MG63 (cell line): ENCODE measurements at places on chromosomes 6 and 20.
A peak's percentile ranks its signal among the peaks of the same experiment; 100 is the strongest.

GRCh38 chr6:27138837-27139755, 108.4 kb upstream of the PRSS16 start:
- peak; percentile 69 for DNase-seq

DNA sequence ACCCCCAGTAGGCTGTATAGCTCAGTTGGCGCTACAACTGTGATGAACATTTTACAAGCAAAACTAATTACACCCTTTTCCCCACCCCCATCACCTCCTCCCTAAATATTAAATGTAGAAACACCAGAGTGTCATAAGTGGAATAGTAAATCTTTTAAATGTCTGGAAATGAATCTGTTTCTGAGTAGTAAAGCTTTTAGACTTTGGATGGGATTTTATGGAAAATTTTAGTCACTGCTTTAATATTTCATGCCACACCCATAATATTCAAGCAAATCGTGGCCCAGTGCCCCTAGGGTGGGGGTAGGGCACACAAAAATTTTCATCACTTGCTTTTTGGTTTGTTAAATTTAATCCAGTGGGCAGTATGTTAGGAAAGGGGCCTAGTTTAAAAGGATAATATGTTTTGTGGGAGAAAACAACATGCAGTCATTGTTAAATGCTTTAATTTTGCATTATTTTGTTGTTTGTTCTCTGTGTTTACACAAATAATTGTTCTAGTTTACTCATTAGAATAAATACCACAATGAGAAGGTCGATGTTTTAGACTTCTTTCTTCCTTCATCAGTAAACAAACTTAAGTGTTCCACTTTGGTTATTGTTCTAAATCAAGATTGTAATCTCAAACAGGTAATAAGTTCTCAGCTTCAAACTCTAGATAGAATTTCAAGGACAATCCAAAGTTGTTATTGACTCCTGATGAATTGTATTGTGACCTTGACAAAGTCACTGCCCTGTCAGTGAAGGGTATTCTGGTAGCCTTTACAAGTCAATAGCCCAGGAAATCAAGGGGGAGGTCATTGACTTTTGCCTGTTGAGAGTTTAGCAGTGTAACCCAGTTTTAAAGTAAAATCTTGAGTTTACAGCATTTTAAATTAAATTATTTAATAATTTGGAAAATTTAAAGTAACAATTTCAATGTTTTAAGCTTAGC, 79.2 kb downstream of the CBFA2T2 start:
- DNase-seq: no peak

- peak; percentile 50 for DNase-seq
Measured at GRCh38 chr20:57473246-57474048, 51.5 kb downstream of the CTCFL start.

DNA sequence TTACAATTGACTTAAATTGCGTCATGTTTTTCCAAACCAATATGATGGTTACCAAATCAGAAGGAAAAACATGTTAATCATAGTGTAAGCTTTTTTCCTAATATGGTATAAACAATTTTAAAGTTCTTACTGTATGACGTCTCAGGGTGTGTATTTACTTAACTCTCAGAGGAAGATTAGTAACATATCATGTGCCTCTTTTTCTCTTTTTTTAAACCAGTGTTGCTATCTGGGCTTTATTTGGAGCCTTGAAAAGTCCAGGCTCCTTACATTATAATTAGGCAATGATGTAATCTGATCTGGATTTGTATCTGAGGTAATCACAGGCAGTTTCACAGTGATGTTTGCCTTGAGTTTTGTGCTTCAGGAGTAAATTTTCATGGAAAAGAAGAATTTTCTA, 20.4 kb upstream of the RAB23 start:
- no peak for DNase-seq

- no peak for DNase-seq
Measured at GRCh38 chr6:25418454-25419052, 139.4 kb downstream of the CARMIL1 start.

DNA sequence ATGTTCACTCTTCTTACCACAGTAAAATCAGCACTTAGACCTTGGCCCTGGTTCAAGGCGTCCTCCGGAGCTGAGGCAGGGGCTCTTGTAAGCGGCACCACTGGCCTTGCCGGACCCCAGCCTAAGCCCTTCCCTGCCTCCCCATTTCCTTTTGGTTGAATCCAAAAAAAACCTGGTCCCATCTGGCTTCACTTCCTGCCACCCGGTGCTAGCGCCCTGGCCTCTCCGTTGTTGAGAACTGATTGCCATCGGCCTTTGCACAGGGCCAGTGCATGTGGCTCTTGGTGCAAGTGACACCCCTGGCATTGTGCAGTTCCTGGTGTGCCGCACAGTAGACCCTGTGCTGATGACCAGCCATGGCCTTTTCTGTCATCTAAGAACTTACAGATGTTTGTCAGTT, 19.0 kb upstream of the RBM38 start:
- DNase-seq: no peak

DNA sequence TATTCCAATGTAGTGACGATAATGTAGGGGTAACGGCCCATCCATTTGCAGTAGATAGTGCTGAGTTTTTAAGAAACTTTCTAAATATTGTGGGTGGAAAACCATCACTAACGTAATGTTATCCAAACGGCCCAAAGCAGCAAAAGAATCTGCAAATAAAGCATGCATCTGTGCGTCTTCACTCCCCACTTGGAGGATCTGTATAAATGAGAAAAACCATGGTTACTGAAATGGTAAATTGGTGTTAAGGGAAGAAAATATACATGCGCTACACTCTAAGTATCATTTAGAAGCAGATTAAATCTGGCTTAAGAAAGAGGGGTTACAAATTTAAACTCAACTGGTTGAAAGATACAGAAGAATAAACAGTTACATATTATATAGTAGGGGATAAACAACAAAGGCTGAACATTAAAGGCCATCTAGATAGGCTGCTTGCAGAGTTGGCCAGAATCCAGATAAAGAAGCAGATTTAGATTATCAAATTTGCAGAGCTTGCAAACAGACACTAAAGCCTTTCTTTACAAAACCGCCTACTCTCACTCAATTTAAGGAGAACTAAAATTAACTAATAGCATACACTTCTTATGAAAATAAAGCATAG, 93.3 kb downstream of the SESN1 start:
- no peak for DNase-seq

DNA sequence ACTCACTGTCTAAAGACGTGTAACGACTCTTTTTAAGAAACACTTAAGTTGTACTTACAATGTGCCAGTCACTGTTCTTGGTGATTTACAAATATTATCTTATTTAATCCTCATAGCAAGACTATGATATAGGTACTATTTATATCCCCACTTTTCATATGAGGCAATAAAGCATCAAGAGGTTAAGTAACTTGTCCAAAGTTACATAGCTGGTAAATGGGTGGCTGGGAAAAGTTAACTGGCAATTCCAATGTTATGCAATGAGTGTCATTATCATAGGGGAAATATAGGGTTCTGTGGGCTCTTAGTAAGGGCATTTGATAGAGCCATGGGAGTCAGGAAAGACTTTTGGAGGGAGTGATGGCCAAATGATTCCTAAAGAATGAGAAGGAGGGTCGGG, 21.4 kb upstream of the RIPOR2 start:
- DNase-seq: no peak
